ENCODE measurements at places on chromosomes 11 and 22. TPM values are rescaled to one million over a fixed set of nuclear protein-coding genes. Genes with fewer than 3 reads are reported as not detected.

- H3K27ac ChIP-seq, result no peak overlapping the region
- no peak for DNase-seq
- no peak overlapping the region for H3K4me3 ChIP-seq
- no peaks in the 10 kb centered on the region for H3K36me3 ChIP-seq
Observed at GRCh38 chr22:23466351-23466750, 113.7 kb downstream of the IGLL1 start.

GRCh38 chr22:44594951-44595350, 96.9 kb upstream of the RTL6 start:
- H3K4me3 ChIP-seq, result no peak overlapping the region
- no peak for DNase-seq
- no peaks in the 10 kb centered on the region for H3K27me3 ChIP-seq
- H3K27ac ChIP-seq, result no peak overlapping the region

DNA sequence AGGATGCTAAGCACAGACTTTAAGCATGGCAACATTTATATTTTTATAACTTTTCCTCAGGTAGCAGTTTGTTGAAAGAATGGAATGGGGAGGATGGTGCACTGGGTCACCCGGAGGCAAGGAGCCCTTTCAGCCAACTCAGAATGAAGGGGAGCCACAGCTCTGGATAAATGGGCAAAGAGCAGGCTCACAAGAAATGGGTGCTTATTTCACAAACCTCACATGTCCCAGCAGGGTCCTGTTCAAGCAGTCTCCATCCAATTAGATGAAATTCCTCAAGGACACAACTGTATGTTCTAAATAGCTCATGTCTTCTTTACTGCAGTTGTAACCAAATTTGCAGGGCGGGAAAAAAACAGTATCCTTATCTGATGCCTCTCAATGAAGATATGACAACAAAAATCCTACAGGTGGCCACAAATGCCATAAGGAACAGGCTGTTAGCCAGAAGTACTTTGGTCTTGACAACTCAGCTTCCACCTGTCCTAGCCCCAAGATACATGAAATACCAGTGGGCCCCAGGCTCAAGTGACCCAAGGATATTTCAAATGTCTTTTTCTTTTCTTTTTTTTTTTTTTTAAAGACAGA, 48.2 kb downstream of the MAPK1 start:
- DNase-seq, result no peak
- H3K27ac ChIP-seq, result no peak overlapping the region
- no peak overlapping the region for H3K4me3 ChIP-seq
- no peaks in the 10 kb centered on the region for H3K36me3 ChIP-seq

Gene LARGE2
- total RNA-seq, result 12.2 TPM

Gene CAVIN3
- 76.5 TPM for total RNA-seq

Data from body of pancreas (tissue), 4 donors.